SJCRH30 (cell line): ENCODE measurements at places on chromosomes 4 and X.

DNA sequence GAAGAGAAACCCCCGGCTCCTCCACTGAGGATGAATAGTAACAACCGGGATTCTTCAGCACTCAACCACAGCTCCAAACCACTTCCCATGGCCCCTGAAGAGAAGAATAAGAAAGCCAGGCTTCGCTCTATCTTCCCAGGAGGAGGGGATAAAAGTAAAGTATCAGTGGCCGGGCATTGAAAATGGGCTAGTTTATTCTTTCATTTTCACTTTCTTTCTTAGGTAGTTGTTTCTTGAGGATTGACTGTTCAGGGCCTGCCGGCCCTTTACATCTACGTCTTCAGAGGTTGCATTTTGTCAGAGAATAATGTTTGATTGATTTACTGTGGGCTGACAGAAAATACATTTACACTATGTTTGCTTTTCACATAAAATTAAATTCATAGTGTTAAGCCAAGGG, 27.1 kb downstream of the PAK3 start:
- no peak for DNase-seq

- DNase-seq = no peak
Observed at GRCh38 chr4:163195247-163195765, 28.6 kb upstream of the NAF1 start.

- DNase-seq = no peak
Observed at GRCh38 chr4:10491401-10491800, 34.2 kb upstream of the ZNF518B start.

DNA sequence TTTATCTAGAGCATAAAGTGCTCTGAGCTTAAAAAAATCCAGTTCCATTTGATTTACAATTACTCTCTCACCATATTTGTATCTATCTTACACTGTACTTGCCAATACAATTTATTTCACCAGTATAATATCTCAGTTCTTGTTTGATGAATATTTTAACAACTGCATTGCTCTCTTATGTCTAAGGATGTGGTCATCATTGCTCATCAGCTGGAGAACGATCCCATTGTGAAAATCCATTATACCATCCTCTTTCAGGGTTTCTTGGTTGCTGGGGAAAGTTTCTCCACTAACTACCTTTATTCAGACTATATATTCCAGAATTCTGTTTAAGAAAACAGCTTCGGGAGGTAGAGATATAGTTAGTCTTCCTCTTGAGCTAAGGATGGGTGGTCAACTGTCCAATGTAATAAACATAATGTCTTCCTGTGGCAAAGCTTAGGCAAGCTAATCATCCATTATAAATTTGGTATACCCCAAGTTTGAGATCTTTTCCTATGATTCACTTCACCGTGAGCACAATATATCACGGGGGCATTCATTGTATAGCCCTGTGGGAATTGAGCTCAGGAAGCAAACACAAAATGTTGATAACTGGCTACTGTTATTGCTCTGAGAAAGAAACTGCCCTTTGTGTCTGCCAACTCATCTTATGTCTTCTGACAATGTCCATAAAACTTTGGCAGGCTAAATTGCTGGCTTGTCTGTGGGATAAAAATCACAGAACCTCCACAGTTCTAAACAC, 2361.9 kb downstream of the ARAP2 start:
- no peak for DNase-seq

DNA sequence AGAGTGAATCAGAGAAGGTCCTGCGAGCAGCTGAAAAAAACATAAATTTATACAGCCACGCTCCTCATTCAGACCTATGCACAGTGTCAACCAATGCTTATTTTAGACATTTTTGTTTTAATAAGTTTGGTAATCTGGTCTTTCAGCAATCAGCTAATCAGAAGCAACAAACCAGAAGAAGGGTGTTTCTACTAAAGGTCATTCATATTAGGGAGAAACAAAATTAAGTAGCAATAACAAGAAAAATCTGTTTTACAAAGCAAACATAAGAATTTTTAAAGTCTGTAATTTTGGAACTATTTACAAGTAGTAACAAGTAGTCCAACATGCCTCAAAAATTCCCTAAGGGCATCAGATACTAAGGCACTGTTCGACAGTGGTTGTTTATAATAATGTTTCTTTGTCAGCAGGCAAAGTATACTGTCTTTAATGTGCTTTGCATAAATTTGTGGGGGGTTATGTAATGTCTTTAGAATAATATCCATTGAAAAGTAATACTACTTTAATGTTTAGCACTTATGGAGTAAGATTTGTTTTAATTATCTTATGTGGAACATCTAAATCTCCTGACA, 82.8 kb downstream of the PHOX2B start:
- DNase-seq = no peak

GRCh38 chr4:87204559-87204958, 15.9 kb downstream of the KLHL8 start:
- no peak for DNase-seq

DNA sequence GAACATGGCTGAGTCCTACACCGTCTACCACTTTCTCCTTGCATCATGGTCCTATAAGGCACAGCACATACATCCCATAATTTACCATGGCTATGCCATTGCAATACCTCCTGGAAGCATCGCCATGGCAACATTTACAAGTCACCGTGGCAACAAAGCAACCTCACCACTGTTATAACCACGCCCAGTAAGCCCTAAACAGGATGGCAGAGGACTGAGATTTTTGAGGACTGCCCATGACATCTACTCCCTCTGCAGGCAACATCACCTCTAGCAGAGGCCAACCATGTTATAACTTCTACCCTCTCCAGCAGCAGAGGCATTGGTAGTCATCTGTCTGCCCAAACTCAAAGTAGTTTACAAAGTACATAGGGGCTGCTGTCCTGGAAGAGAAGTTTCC, 29.7 kb downstream of the BCOR start:
- DNase-seq = no peak

DNA sequence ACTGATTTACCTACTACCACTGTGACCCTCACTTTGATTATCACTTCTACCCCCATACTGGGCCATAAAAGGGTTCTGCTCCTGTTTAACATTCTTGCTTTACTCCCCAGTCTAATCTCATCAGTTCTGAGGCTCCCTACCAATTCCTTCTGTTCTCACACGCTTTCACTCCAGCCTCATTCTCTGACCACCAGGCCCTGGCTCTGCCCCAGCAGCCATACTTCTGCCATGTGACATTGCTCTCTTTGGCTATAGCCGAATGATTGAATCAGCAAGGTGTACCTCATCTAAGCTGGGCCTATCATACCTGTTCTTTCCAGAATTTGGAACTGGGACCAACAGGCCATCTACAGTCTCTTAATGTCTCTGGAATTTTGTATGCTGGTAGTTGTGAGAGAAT, 14.4 kb upstream of the ELF2 start:
- DNase-seq = no peak

GRCh38 chr4:29966386-29966785, 753.8 kb upstream of the PCDH7 start:
- DNase-seq = no peak

- DNase-seq = no peak
Observed at GRCh38 chr4:56286763-56287162, 100.5 kb downstream of the AASDH start.

DNA sequence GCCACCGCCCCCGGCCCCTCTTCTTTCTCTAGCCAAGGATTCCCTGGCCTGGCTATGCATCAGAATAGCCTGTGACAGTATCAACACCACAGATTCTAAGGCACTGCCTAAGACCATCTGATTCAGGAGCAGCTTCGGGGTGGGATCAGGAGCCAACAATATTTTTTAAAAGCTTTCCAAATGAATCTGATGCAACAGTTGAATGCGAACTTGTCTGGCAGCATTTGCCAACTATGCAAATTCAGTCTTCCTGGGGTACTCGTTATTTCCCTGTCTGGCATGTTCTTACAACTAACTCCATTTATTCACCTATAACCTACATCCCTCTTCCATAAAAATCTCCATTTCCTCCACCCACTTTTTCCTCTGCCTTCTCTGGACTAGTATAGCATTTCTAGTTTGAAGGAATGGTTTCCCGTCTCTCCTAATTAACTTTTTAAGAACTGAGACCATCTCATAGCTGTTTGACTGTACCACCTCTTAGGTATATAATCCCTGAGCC, 36.2 kb upstream of the UGDH start:
- DNase-seq = no peak

- no peak for DNase-seq
Observed at GRCh38 chr4:164648151-164648848, 105.6 kb upstream of the SMIM31 start.

GRCh38 chrX:16958356-16958755, 11.9 kb downstream of the REPS2 start:
- no peak for DNase-seq

GRCh38 chr4:127045861-127046260, 586.9 kb upstream of the INTU start:
- DNase-seq = no peak

GRCh38 chr4:156762851-156763250, 208.7 kb downstream of the PDGFC start:
- no peak for DNase-seq

GRCh38 chrX:32448320-32448719, 763.0 kb downstream of the DMD start:
- DNase-seq = no peak

DNA sequence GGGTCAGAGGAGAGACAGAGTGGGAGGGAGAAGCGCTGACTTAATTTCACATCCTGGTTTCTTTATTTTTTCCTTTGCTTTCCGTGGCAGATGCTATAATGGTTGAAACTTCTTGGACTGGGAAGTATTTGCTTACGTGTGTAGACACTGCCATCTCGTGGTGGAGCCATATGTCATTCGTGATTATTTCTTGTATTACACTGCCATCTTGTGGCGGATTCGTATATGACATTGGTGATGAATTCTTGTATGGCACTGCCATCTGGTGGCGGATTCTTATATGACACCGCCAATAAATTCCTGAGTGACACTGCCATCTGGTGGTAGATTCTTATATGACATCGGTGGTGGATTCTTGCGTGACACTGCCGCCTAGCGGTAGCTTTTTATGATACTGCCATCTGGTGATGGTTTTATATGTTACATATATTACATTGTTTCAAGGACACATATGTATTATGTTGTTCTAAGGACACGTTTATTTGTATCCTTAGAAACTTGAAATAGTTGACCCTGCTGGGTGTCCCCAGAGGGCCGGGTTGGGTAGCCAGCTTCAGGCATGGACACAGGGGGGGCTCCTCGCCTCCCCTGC, 37.3 kb upstream of the CLCN4 start:
- peak; percentile 88 for DNase-seq

GRCh38 chrX:77564823-77565222, 117.6 kb downstream of the FGF16 start:
- no peak for DNase-seq

DNA sequence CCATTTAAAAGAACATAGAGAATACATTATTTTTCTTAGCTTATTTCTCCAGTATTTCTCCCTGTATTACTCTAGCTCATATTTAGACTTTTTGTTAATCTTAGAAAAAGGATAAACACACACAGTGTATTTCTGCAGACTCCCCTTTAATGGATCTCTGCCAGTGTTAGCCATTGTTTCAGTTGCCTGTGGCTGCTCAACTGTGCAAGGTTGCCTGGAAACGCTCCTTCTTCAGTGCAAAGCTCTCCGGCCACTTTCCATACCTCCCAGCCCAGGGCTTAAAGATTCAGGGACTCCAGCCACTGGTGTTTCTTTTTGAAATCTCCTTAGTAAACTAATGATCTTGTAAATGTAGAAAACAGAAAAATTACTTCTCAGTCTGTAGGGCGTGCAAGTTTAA, 104.9 kb downstream of the SLIT2 start:
- DNase-seq = no peak

DNA sequence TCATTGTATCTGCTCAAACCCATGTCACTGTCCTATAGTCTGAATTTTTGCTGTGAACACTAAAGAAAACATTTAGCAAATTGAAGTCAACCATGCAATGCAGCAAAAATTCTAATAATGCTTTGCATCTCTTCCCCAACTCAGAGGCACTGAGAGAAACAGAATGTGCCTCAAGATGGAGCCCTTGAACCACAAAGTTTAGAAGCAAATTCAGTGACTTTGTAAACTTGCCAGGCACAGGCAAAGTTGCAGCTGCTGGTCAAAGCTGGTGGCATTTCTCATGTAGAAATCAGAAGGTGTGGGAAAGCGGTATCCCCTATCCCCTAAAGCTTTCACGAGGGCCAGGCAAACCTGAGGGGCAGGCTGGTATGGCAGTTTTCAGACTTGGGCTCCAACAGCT, 121.7 kb upstream of the DIPK2B start:
- peak; percentile 22 for DNase-seq

GRCh38 chr4:180148737-180149136, 2094.5 kb upstream of the TENM3 start:
- DNase-seq = no peak

GRCh38 chrX:989959-990510, 222.4 kb downstream of the CRLF2 start:
- peak; percentile 50 for DNase-seq
